Neural crest cell (in vitro differentiated cells): ENCODE measurements at places on chromosomes 11 and 22. TPM values are rescaled to one million over a fixed set of nuclear protein-coding genes. Genes with fewer than 3 reads are reported as not detected.

GRCh38 chr22:43849731-43850130, 12.6 kb downstream of the SULT4A1 start:
- DNase-seq = no peak

DNA sequence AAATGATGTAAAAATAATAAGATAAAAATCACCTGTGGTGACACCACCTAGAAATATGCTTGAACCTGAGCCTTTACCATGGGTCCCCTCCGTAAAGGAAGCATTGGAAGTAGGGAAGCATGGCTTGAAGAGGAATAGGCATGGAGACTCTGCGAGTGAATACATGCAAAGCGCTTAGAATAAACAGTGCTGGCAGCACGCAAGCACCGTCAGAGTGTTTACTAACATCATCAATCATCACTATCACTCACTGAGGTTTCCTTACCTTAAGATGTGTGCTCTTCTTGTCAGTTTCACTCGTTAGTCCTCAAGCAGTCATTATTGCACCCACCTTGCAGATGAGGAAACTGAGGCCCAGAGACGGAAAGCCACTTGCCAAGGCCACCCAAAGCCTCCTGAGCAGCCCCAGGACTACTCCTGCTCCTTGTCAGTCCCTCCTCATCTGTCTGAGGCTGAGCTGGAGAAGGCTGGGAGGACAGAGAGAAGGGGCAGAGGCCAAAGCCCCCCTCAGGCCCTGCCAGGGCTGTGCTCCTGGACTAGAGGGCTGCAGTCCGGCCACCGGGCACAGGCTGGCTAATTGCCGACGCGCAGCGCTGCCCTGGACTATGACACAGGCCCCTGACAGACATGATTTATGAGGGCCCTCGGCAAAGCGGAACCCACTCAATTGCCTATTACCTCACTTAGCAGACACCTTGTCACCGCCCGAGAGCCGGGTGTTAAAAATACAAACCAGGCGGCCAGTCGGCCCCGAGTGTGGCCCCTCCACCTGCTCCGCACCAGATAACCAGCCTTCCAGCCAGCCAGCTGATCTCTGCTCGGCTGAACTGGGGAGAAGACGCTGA, 168.9 kb downstream of the MN1 start:
- no peak for DNase-seq

DNA sequence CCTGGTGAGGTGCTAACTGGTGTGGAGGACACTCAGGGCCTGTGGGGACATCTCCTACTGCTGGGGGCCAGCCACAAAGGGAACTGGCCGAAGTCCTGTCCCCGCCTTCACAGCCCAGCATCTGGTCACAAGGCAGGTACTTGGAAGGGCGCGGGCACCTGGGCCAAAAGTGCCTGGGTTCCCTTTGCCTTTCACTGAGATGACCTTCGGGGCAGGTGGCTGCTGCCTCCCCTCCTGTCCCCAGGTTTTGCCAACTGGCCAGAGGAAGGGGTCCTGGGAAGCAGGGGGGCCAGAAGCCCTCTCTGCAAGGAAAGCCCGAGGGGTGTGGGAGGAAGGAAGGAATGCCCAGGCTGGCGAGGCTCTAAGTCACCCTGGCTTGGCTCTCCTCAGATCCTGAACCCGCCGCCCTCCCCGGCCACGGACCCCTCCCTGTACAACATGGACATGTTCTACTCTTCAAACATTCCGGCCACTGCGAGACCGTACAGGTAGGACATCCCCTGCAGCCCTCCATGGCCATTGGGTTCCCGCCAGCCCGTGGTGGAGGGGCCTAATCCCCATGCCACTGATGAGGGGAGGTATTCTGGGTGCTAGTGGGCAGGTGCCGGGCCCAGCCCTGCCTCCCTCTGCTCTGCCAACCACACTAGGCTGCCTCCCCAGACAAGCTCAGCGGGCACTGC, 14.4 kb upstream of the PPP6R3 start:
- DNase-seq = no peak

DNA sequence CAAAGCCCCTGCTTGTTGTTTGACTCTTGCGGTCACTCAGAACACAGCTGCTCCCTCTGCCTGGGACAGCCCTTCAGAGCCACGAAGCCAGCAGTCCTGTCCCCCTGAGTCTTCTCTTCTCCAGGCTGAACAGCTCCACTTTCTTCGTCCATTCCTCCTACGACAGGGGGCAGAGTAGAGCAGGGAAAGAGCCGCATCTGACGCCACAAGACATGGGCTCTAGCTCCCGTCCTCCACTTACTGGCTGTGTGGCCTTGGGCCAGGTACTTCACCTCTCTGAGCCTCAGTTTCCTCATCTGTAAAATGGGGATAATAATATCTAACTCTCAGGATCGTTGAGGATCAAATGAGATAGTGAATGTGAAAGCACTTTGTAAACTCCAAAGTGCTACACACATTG, 29.9 kb downstream of the CHRDL2 start:
- DNase-seq = no peak

- peak; percentile 50 for DNase-seq
These were observed 113.8 kb downstream of the RBFOX2 start for GRCh38 chr22:35914665-35915476.

DNA sequence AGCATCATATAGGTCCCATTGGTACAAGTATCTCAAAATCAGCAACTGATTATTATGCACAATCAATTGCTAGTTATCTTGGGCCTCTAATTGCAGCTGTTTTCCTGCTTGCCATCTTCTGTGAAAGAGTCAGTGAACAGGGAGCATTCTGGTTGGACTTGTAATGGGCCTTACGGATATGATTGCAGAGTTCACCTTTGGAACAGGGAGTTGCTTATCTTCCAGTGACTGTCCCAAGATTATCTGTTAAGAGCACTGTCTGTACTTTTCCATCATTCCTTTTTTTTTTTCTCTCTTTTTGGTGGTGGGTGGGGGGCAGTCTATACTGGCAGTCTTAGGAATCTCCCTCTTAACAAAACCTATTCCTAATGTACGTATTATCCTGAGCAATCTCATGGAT, 17.8 kb downstream of the OR8G5 start:
- DNase-seq = no peak

GRCh38 chr11:1749395-1750351, 722 bp downstream of the IFITM10 start:
- DNase-seq = no peak

GRCh38 chr11:71437879-71438278, 10.3 kb downstream of the DHCR7 start:
- DNase-seq = no peak

GRCh38 chr11:92845805-92846204, 123.6 kb upstream of the MTNR1B start:
- no peak for DNase-seq

DNA sequence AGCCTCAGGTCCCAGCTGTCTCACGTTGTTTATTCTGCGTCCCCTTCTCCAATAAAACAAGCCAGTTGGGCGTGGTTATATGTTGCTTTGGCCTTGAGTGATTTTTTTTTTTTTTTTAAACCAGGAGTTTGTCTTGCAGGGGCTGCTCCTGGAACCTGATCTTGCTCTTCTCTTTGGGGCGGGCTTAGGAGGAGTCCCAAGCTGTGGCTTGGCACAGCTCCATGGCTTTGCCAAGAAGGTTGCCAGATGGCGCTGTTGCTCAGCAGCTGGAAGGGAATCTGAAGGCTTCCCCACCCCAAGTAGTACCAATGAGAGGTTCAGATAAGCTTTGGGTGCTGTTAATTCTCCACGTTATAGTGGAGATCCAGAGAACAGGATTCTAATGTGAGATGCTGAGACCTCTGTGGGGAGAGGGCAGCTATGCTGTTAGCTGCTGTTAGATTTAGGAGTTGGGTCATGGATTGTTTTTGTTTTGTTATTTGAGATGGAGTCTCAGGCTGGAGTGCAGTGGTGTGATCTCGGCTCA, 2.0 kb upstream of the FERMT3 start:
- peak; percentile 49 for DNase-seq

- DNase-seq = no peak
These were observed 17.2 kb upstream of the CD59 start for GRCh38 chr11:33753304-33753967.

- no peak for DNase-seq
These were observed 116.8 kb downstream of the MED15 start for GRCh38 chr22:20624161-20624616.

GRCh38 chr11:130531061-130531460, 82.6 kb downstream of the ADAMTS15 start:
- DNase-seq = no peak

- no peak for DNase-seq
These were observed 18.4 kb upstream of the GLB1L2 start for GRCh38 chr11:134313379-134313778.

DNA sequence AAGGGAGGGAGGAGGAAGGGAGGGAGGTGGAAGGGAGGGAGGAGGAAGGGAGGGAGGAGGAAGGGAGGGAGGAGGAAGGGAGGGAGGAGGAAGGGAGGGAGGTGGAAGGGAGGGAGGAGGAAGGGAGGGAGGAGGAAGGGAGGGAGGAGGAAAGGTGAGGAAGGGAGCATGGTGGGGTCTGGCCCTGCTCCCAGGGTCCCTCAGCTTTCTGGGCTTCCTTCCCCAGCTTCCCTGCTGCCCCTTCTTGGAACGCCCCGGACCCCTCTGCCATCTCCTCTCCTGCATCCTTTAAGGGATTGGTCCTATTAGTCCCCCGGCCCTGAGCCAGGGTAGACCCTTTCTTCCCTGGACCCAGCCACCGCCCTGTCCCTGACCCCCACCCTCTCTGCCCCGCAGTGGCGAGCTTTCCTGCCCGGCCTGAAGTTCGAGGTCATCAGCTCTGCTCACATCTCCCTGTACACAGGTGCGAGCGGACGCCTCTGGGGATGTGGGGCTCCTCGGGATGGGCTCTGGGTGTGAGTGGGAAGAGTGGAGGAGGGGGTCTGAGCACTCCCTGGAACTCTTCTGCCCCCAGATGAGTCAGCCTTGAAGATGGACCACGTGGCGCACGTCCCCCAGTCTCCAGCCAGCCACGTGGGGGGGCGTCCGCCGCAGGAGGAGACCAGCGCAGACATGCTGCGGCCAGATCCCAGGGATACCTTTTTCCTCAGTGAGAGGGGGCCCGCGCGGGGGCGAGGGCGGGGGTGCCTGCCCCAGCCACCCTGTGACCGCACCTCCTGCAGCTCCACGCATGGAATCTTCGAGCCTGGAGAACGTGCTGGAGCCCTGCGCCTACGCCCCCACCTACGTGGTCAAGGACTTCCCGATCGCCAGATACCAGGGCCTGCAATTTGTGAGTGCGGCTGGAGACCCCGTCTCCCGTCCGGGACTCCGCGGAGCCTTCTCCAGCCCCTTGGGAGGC, 6.0 kb downstream of the B4GALNT4 start:
- DNase-seq = no peak

GRCh38 chr22:40421082-40421350, 50.6 kb downstream of the SGSM3 start:
- no peak for DNase-seq

DNA sequence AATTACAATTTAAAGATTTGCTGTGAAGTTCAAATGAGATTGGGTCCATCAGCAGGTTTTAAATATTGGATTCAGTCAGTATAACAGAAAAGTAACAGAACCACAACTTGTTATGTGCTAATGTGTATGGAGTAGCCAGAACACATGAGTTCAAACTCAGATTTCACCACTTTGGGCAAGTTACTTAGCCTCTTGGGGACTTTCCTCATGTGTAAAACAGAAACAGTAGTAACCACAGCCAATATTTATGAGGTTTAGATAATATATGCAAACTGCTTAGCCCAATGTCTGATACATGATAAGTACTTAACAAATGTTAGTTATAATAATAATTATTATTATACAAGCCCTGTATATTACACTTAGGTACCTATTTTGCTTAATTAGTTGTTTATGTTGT, 21.8 kb upstream of the SLC5A12 start:
- DNase-seq = no peak

DNA sequence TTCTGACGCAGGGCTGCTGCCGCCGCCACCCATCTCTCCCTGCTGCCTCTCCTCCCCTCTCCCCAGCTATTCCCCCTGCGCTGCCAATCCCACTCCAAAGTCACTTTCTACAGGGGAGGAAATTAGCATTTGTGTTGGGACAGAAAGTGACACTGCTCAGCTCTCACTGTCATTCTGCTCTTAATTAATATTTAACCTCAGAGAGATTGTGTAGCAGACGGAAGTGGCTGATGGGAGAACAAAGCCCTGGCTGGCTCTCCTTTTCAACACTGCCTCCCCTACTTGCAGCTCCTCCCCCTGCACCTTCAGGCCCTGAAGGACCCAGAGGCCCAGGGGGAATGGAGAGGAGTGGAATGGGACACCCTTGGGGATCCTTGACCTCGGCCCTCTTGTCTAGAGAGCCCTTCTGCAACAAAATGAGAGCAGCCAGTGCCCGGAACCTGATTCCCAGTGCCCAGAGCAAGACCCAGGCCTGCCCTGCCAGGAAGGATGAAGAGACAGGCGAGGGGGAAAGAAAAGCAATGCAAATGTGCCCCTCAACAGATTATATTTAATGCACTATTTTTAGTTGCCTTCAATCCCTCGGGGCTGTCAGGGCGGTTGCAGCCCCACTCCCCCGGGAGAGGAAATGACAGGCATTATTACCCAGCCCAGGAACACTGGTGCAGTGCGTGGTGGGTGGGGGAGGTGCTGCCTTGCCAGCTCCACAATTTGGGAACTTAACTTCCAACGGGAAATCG, 14.6 kb upstream of the NRGN start:
- no peak for DNase-seq

DNA sequence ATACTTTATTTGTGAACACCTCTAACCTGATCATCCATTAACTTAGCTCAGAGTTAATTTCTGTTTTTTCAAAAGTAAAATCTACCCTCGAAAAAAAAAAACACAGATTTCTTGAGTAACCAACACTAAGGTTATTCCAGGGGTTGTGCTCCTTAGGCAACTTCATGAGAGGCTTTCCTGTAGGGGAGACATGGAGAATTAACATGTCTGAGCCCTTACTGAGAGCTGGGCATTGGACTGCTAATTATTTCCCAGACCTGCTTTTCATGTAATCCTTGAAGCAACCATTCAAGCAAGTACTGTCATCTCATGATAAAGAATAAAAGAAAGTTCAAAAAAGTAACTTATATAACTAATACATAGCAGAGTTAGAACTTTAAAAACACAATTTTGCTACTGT, 13.5 kb upstream of the UPB1 start:
- DNase-seq = no peak

DNA sequence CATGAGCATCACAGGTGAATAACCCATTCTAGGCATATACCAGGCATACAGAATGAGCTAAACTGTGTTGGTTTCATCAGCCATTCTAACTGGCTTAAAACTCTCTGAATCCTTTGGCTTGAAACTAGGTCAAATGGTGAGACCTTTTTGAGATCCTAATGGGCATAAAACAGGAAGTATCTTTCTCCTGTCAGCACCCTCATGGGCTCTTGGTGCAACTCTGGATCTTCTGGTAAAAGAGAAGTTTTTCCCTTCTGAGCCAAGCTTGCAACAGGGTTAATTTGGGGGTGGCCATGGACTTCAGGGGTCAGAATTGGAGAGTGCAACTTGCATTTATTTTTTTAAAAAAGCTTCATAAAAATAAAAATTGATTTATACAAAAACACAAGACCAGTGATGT, 67.9 kb upstream of the GRAMD1B start:
- DNase-seq = no peak

Gene TSSK2
- total RNA-seq = not detected in 2 replicates

Gene PACSIN3
- 56.4 and 57.0 TPM in 2 replicates for total RNA-seq

Gene OR52L1
- total RNA-seq = 0.30 TPM in 1 of 2 replicates, not detected in the other

Gene OR6A2
- 0.20 and 0.21 TPM in 2 replicates for total RNA-seq

Gene PAX6
- total RNA-seq = 83.7 and 86.7 TPM in 2 replicates

Gene CD3E
- not detected in 2 replicates for total RNA-seq

Gene TRIM66
- total RNA-seq = 6.5 and 10.2 TPM in 2 replicates

Gene PTPRCAP
- total RNA-seq = 0.84 and 1.6 TPM in 2 replicates

Gene ANO5
- 3.4 and 3.5 TPM in 2 replicates for total RNA-seq

Gene PSMA1
- total RNA-seq = 172 and 190 TPM in 2 replicates

Gene GSC2
- total RNA-seq = not detected in 2 replicates
